RWPE1 (cell line): ENCODE measurements at places on chromosomes 1 and 21.

- no peak for DNase-seq
Measured at GRCh38 chr1:66542314-66542713, 8.4 kb downstream of the SGIP1 start.

DNA sequence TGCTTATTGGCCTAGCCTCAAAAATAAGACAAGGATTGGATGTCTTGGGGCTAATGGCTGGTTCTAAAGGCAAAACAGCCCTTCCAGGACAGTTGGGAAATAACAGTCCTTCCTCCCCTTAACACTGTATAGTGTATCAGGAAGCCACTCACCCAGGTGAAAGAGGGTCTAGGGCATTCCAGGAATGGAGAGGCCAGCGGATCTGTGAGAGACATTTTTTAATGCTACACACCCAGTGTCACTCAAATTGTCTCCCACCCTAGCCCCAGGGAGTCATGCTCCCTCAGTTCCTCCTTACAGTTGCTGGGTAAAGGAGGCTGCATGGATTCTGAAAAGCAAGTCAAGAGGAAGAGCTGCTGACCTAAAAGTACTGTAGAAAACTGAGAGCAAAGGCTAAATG, 24.1 kb upstream of the EXO1 start:
- DNase-seq = no peak

DNA sequence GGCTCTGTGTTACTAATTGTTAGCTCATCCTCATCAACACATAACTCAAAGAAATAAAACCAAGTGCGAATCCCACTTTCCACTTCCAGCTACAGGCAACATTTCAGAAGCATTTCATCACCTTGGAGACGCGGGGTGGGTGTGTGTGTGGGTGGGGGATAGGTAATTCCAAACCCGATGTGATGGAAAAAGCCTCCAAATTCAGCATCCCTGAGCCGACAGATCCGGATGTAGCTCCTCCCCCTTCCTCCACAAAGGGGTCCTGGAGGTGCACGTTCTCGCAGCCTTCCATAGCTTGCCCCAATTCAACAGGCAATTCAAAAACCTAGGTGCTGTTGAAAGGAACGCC, 486 bp downstream of the HSPA13 start:
- DNase-seq = peak; percentile 26

DNA sequence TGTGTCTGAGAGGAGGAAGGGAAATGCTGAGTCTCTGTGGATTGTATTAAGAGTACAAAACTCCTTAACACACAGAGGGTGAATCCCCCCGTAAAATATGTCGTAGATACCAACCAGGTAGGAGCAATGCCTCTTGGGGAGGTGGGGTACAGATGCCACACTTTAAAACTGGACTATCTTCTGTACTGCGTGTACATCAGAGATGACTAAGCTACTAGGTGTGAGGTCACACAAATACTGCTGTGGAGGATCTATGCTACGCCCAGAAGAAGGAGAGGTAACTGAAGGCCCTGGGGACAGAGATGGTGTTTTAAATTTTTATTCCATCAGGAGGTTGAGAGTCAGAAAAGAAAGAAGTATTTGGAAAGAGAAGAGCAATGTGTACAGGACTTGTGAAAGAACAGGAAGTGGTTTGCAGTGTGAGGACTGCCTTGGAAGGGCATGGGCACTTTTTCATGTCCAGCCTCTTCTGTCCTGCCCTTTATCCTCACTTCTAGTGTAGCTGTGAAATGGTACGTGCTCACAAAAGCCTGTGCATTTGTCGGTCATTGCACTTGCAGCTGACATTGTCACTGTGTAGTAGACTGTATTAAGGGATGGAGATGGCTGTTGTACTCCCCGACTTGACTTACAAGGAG, 287.8 kb upstream of the CHRM3 start:
- no peak for DNase-seq

GRCh38 chr1:230140221-230141020, 73.4 kb downstream of the GALNT2 start:
- no peak for DNase-seq

GRCh38 chr1:9721606-9722377, 70.3 kb downstream of the PIK3CD start:
- peak; percentile 29 for DNase-seq
